HT-29 (cell line): ENCODE measurements at places on chromosomes 2 and 18. TPM values are rescaled to one million over a fixed set of nuclear protein-coding genes. Genes with fewer than 3 reads are reported as not detected.

DNA sequence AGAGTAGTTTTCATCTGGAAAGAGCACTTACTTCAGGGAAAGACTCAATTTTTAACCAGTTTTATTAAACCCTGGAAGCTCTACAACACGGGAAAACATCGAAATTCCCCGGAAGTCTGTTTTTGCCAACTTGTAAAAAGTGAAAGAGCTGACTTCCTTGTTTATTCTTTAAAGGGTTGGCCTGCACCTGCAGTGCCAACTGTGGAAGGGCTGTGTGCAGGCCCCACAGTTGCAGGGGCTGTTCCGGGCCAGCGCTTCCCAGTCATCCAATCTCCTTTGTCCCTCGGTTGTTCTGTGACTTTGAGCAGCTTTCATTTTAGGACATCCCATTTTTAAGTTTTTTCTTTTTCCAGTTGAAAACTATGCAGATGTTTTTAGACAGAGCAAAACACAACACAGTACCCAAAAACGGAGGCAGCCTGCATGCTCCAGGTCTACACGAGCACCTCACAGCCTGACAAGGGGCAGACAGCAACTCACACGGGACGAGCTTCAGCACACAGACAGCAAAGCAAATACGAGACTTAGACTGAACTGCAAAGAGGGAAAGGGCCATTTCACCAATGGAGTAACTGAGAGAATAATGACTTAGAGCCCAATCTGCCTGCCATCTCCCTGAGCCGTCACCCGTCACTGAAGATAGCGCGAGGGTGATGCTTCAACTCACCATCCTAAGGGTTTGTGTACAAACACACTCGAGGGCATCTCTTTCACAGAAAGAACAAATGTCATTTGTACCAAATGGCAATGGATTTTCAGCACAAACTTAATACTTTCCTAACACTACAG lies 70.6 kb downstream of the EMILIN2 start:
- peak; percentile 30 for DNase-seq

GRCh38 chr2:168510125-168510756 lies 54.2 kb downstream of the CERS6 start:
- no peak for DNase-seq

GRCh38 chr2:220315098-220315823 lies 687.8 kb downstream of the SLC4A3 start:
- no peak for DNase-seq

The DUSP19 gene
- 0.37 and 0.51 TPM in 2 replicates for total RNA-seq

DNA sequence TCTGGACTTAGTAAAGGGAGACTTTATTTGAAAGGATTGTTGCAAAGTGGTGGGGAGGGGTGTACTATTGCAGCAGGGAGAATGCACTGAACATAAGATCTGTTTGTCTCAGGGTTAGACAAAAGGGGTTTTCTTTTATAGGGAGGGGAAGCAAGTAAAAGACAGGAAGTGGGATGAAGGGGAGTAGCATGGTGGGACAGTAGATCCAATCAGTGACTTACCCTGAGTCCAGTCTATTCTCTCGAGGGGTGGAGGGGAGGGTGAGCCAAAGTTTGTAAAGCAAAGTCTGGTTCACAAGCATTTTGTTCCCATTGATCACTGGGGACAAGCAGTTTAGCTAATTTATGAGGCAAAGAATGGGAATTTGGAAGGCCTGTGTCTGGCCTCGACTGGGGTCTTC lies 35.0 kb upstream of the CYP27C1 start:
- no peak for DNase-seq

The GATA6 gene
- 66.5 and 73.8 TPM in 2 replicates for total RNA-seq

The PFN4 gene
- total RNA-seq = not detected in 2 replicates

The AQP12A gene
- not detected in 2 replicates for total RNA-seq
